ENCODE measurements at places on chromosomes 12 and 14. TPM values are rescaled to one million over a fixed set of nuclear protein-coding genes. Genes with fewer than 3 reads are reported as not detected.
A peak's percentile ranks its signal among the peaks of the same experiment; 100 is the strongest.

GRCh38 chr12:27260746-27261145 lies 16.7 kb downstream of the STK38L start:
- peak; percentile 63 for DNase-seq

DNA sequence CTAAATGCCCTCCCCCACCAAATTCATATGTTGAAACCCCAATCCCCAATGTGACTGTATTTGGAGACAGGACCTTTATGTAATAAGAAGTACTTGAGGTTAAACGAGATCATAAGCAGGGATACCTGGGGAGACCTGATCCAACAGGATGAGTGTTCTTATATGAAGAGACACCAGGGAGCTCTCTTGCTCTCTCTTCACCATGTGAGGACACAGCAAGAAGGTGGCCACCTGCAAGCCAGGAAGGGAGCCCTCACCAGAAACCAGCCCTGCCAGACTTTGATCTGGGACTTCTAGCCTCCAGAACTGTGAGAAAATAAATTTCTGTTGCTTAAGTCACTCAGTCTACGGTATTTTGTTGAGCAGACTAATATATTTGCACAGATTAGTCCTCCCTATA lies 113.6 kb downstream of the NUAK1 start:
- DNase-seq, result no peak

Gene SLC25A29
- 23.4 TPM for total RNA-seq

Gene DNM1L
- total RNA-seq, result 74.9 TPM

DNA sequence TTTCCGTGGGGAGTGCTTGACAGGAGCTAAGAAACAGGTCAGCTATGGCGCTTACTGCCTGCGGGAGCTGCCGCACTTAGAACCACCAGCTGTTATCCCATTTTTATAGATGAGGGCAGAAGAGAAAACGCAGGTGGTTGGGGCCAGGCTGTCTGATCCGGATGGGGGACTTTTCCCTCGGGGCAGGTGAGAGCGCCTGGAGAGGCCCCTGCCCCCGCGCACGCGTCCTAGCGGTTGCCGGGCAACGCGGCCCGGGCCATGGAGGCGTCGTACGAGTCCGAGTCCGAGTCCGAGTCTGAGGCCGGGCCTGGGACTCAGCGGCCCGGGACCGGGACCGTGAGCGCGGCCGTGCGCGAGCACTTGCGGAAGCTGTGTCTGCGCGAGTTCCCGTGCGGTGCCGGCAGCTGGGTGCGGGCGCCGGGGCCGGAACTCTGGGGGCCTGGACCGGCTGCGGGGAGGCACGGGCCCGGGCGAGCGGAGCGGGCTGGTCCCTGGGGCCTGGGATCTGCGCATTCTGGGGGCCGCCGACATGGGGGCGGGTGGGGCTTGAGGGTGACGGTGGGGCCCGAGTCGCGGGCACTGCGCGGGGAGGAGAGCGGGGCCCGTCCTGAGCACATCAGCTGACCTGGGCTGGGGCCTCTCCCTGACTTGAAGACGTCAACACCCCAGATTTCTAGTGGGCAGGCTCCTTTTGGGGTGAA lies at the start of gene LRRC43:
LRRC43 (plus strand) TSS at position 237 of the 701 bp plus-strand sequence; CDS start at position 259, 22 bp downstream.
- DNase-seq, result peak; percentile 17

- DNase-seq, result no peak
Observed at GRCh38 chr14:85909581-85909980, 379.6 kb downstream of the FLRT2 start.

Gene TTC9
- 5.6 TPM for total RNA-seq
